Fibroblast of skin of abdomen (primary cell): ENCODE measurements at places on chromosomes 16 and 17.
A peak's percentile ranks its signal among the peaks of the same experiment; 100 is the strongest.

DNA sequence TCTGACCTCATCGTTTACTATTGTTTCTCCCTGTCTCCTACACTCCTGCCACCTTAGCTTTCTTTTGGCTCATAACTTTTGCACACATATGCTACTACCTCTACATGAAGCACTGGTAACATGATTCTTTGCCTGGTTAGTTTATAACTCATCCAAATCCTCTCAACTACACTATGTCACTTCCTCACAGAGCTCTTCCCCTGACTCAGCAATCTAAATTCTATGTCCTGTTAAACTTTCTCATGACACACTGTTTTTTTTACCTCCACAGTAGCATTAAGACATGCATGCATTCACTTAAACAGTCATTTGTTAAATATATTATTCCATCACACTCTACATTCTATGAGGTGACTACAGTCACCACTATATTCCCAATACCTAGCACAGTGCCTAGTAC, 19.7 kb downstream of the APPBP2 start:
- DNase-seq = peak; percentile 87

DNA sequence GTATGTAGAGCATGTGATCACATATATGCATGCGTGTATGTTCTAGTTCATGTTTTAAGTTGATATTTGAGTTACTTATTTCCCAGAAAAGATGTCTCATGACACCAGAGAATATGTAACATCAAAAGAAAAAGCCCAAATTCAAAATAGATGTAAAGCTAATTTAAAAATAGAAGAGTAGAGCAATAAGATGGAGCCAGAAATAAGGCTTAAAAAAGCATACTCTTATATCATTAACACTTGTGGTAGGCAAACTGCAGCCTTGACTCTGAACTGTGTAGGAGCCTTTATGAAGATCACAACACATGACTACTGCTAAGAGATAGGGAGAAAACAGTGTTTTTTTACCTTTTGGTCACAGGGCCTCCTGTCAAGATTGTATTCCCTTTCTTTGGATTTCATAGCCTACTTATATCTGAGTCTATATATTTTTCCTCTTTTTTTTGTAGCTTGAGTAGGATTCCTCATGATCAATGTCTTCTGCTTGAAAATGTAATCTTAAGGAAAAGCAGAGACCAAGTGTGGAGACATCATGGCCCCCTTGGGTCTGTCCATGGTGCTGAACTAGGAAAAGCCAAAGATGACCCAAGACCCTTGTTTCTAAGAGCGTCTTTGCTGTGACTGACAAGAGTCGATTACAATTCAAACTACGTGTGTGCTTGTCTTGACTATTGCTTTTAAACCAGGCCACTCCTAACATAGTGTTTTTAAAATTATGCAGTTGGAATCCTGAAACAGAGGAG, 390.4 kb downstream of the SHISA9 start:
- no peak for DNase-seq

DNA sequence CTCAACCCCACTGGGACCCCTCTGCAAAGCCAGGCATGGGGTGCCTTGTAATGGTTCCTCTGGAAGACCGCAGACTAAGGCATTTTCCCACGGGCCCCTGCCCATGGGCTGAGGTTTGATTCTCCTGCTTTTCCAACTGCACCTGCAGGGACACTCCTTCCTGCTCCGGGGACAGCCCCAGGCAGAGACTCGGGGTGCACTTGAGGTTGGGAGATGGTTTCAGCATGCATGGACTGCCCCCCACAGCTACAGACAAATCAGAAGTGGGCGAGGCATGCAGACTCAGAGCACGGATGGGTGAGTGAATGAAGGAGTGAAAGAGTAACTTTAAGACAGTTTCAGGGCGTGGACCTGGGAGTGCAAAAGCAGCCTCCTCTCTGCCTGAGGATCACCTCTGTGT, 87.9 kb upstream of the RPL38 start:
- no peak for DNase-seq

GRCh38 chr16:64596196-64596595, 525.7 kb downstream of the CDH11 start:
- DNase-seq = no peak

DNA sequence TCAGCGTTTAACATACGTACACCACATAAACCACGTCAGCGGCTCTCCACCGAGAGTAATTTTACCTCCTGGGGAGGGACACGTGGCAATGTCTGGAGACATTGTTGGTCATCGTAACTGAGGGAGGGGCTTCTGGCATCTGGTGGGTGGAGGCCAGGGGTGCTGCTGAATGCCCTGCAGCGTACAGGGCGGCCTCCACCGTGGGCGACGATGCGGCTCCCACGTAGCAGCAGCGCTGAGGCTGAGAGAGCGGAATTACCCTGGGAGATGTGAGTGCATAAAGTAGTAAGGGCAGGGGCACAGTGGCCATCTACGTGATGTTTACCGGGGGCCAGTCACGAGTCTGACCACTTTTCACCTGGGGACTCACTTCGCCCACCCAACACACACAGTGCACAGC, 212.4 kb downstream of the RBFOX3 start:
- no peak for DNase-seq

GRCh38 chr17:69501591-69502468, 87.3 kb downstream of the MAP2K6 start:
- peak; percentile 82 for DNase-seq
